Neuronal stem cell (in vitro differentiated cells): ENCODE measurements at places on chromosomes 4 and X.

GRCh38 chr4:18690291-18690955 is 668.9 kb upstream of the LCORL start:
- no peak for DNase-seq

DNA sequence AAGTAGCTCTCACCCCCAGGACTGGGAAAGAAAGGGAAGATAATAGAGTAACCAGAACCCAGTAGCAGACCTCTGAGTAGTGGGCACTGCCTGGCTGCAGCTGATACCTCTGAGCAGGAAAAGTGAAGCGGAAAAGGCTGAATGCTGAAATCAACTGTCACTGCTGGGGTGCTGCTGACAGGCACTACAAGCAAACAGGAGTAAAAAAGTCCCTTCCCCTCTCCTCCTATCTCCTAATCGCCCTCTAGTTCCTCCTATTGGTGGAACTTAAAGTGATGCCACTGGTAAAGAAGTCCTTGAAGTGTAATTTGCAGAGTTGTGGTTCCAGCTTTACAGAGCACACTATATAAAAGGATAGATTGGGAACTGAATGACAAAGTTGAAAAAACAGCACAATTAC is 32.8 kb upstream of the GLRB start:
- DNase-seq = peak; percentile 5

- DNase-seq = no peak
Measured at GRCh38 chr4:189516902-189517301, 423.8 kb upstream of the FRG1 start.

GRCh38 chr4:99696801-99697200 is 39.2 kb upstream of the C4orf54 start:
- DNase-seq = no peak

DNA sequence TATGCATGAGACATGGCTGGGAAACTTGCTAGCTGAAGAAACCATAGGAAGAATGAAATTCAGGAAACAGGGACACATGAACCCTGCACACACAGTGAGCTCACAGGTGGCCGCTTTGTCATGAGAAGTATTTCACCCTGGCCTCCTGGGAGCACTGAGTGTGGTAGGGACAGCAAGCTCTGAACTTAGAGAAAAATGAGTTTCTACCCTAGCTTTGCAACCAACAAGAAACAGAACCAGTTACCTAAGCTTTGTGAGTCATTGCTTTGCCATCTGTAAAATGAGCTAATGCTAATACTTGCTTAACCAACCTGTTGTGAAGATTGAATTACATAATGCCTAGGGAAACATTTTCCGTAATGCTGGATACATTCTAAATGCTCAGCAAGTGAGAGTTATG is 206.6 kb upstream of the HS3ST1 start:
- no peak for DNase-seq

DNA sequence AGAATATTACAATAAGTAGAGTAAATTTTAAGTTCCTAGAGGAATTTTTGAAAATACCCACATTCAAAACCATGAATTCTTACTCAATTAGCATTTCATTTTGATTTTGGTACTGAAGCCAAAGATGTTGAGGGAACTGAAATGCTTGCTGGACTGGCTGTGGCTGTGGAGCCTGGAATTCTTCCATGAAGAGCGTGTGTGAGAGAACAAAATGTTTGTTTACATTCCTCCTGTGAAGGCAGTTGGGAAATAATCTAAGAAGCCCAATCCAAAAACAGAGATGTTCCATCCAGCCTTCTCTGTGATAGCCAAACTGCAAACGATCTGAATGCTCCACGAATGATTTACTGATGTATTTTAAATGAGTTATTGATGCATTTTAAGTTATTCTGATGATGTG is 3.8 kb upstream of the ADH1B start:
- no peak for DNase-seq

GRCh38 chrX:80022363-80023031 is 7.9 kb downstream of the TBX22 start:
- peak; percentile 27 for DNase-seq

GRCh38 chr4:1495416-1496115 is 89.3 kb upstream of the NKX1-1 start:
- DNase-seq = no peak

DNA sequence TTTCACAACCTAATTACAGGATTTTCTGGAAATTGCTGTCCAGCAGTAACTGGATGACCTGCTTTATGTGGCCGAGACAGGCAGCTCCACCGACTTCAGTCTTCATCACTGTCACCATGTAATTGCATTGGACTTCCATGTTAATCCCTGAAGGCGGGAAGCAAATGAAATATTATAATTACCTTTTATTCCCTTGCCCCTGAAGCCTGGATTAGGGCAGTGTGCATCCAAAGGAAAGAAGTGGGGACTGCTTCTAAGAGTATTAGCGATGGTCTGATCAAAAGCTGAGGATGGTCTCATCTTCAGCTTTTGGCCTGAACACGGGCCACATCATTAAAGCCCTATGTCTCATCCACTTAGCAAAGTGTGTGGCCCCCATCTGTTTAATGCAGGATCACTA is 311.6 kb upstream of the GALNT7 start:
- no peak for DNase-seq

DNA sequence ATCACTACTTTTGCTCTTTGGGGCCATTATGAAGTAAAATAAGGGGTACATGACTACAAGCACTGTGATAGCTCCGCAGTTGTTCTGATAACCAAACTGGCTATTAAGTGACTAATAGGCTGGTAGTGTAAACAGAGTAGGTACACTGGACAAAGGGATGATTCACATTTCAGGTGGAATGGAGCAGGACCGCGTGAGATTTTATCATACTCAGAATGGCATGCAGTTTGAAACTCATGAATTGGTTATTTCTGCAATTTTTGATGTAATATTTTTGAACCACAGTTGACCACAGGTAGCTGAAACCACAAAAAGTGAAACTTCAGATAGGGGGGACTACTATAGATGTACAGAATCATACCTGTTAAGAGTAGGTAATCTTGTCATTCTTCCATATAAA is 55.8 kb downstream of the PAK3 start:
- no peak for DNase-seq

- no peak for DNase-seq
Measured at GRCh38 chr4:36773467-36773866, 471.1 kb upstream of the NWD2 start.

DNA sequence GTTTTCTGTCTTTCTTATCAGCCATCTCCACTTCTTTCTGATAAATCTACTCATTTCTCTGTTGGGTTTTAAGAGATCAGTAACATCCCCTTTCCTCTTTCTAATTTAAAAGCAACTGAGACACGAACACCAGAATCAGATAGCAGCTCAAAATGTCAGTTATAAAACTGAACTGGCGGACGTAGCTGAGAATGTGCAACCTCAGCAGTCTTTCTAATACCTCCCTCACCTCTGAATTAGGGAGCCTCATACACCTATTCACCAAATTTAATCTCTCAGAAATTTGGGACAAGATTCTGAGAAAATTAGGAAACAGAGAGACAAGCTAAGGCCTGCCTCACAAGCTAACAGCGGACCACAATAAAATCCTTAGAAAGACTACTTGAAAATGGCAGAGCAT is 52.0 kb upstream of the ACSL4 start:
- DNase-seq = no peak

- no peak for DNase-seq
Measured at GRCh38 chrX:86028681-86029080, 18.7 kb downstream of the CHM start.

DNA sequence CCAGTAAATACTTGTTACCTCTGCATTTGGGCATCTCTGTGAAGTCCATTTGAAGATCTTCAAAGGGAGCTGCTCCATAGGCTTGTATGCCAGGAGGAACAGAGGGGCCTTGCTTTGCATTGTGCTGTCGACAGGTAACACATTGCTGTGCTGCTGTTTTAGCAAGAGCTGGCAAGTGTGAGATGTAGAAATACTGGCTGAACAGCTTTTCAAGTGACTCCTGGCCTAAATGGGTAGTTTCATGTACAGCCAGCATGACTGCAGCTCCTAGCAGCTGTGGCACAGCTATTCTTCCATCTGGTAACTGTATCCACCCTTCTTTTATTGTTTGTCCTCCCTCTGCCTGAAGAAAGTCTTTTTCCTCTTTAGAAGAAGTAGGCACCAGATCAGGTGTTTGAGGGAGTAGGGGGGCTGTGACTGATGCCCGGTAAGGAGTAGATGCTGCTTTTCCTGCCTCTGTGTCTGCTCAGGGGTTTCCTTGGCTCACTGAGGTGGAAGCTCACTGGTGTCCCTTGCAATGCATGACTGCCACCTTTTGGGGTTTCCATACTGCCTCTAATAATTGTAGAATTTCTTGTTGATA is 965.3 kb downstream of the CCSER1 start:
- no peak for DNase-seq

GRCh38 chrX:40867352-40867751 is 132.0 kb upstream of the MED14 start:
- no peak for DNase-seq

DNA sequence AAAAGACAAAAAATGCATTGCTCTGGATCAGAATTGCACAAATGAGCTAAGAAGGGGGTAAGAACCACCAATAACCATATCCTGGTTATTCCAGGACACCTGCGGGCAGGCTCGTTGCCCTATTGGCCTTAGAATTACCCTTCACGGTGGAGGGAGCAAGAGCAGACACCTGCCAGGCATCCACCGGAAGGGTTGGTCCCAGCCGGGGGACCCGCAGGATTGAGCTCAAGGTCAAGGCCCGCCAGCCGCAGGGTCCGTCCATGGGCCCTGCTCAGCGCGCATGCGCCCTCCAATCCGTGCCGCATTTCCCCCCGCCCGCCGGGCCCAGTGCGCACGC is 575 bp downstream of the SLC25A6 start:
- DNase-seq = peak; percentile 87
